Stimulated activated CD4-positive, alpha-beta T cell treated with anti-CD3 and anti-CD28 coated beads, Interleukin-2, amount 100 ng/mL, for 24 hours (primary cell): ENCODE measurements at places on chromosomes 12 and 14.

DNA sequence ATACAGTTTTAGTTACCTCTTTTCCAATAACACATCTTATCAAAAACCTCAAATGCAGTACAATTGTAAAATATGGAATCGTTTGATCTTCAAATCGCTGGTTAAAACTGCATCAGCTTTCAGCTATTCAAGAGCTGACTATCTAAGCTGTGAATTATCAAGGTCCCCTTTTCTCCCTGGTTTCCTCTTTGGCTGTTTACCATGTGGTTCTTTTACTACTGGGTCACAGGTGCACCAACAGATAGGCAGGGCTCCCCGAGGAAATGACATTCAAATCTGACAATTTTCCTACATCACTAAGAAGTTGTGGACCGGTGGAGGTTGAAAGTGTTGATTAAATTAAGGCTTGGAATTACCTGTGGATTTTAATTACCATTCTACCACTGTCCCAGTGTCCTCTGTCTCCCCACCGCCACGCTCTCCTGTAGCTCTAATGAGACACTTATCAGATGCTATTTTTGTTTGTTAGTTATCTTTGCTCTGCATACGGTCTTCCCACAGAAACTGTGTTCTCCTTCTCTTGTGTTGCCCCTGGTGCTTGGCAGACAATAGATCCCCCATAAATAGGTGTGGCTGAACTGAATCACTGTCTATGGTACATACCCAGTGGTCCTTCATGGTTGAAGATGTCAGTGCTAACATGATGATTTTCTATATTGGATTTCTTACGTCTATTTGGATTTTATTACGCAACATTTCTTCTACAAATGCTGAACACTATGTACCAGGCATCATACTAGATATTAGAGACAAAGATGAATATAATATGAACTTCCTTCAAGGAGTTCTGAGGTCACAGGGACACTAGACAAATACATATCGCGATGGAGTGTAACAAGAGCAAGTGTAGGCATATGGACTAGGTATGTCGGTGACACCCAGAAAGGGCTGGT, 20.9 kb upstream of the PLXNC1 start:
- DNase-seq, result no peak

DNA sequence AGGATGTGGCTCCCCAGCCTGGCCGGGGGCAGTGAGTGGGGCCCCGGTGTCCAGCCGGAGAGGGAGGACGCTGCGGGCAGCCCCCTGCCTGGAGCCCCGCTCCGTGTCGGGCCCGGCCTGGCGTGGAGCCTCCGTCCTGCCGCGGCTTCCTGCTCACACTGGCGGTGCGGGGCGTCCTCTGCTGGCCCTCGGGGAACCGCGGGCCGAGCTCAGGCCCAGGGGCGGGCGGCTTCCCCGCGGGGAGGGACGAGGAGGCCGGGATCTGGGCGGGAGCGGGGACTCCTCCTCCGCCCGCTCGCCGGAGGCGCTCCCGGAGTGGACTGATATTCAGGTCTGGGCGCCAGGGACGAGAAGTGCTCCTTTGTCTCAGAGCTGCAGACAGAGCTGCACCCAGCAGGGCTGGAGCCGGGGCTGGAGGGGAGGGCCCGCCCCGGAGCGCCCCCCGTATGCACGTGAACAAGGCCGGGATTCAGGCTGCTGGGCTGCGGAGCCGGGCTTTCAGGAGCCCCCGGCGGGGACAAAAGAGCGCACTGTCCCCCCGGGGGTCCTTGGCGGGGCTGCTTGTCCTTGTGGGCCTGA, 2.2 kb downstream of the MMP17 start:
- DNase-seq, result peak; percentile 53

- DNase-seq, result no peak
Measured at GRCh38 chr14:45793081-45793480, 540.1 kb upstream of the MIS18BP1 start.

GRCh38 chr12:45615268-45615667, 114.2 kb upstream of the ARID2 start:
- DNase-seq, result no peak

- DNase-seq, result no peak
Measured at GRCh38 chr14:22381408-22381760, 207.6 kb downstream of the DAD1 start.

GRCh38 chr14:105493921-105494605, 3.0 kb downstream of the TEDC1 start:
- no peak for DNase-seq

DNA sequence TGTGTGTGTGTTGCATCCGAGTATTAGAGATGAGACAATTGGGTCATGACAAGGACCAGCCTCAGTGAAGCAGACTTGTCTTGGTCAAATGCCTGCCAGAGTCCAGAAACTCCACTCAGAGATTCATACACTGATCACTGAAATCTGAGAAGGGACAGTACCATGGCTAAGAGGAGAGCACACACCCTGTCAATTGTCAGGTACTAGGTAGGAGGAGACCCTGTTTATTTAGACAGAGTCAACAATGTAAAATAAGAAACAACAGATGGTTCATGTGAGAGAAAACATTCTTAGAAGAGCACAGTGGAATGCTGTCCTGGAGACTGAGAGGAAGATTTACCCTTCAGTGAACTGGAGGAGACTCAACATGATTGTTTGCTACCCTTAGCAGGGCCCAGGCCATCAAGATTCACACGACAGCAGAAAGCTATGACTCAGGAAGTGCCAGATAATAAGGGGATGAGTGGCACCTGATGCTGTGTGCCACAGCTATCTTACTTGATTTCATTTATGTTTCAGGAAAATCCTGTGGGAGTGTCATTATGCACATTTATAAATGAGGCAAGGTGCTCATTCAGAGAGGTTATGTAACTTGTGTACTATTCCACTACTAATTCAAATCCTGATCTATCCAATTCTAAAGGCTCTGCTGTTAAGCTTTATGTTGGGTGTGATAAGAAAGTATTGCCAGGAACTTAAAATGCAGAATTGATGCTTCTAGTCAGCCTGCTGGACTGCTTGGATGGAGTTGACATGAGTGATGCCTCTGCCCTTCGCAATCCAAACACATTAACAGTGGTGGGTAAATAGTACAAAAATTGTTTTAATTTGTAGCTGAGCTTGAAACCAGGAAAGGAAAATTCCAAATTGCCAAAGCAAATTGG, 136.6 kb upstream of the NEDD1 start:
- DNase-seq, result no peak

GRCh38 chr12:31466768-31467167, 124.2 kb downstream of the DENND5B start:
- DNase-seq, result no peak

GRCh38 chr12:101027816-101028215, 182.2 kb downstream of the SLC5A8 start:
- DNase-seq, result no peak

GRCh38 chr12:9796971-9797370, 30.3 kb upstream of the KLRF1 start:
- no peak for DNase-seq
